Mesothelial cell of epicardium (in vitro differentiated cells): ENCODE measurements at places on chromosomes 11 and 22. TPM values are rescaled to one million over a fixed set of nuclear protein-coding genes. Genes with fewer than 3 reads are reported as not detected.

DNA sequence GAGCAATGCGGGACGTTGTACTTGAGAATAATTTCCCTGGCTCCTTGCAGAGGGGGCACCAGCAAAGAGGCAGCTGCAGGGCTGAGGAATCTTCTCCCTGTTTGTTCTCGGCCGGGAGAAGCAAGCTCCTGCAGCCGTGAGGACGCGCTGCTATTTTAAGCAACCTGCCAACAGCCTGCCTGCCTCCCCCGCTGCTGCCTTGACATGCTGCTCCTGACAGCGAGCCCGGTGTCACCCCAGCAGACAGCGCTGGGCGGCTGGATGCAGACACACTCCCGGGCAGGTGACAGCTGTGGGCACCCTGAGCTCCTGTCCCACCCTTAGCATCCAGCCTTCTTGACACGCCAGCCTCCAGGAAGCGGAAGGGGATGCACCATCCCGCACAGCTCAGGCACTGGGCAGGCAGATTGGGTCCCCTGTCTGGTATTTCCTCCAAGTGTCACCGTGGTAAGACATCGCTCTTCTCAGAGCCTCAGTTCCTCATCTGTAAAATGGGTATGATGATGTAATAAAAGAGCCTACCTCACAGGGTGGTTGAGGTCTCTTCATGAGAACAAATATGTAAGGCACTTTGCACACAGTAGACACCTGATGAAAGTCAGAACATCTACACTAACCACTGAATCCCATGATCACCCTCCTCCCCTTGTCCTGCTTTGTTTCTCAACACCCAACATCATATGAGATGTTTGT lies 530.6 kb downstream of the MN1 start:
- H3K36me3 ChIP-seq: no peaks in the 10 kb centered on the region
- no peak for DNase-seq
- peaks cover 13% of the 10 kb centered on the region for H3K27me3 ChIP-seq
- H3K4me3 ChIP-seq: no peak overlapping the region
- H3K27ac ChIP-seq: no peak overlapping the region

GRCh38 chr11:134384406-134384805 lies 27.6 kb downstream of the B3GAT1 start:
- H3K27me3 ChIP-seq: peaks cover 3% of the 10 kb centered on the region
- no peak overlapping the region for H3K27ac ChIP-seq
- no peak overlapping the region for H3K4me3 ChIP-seq

DNA sequence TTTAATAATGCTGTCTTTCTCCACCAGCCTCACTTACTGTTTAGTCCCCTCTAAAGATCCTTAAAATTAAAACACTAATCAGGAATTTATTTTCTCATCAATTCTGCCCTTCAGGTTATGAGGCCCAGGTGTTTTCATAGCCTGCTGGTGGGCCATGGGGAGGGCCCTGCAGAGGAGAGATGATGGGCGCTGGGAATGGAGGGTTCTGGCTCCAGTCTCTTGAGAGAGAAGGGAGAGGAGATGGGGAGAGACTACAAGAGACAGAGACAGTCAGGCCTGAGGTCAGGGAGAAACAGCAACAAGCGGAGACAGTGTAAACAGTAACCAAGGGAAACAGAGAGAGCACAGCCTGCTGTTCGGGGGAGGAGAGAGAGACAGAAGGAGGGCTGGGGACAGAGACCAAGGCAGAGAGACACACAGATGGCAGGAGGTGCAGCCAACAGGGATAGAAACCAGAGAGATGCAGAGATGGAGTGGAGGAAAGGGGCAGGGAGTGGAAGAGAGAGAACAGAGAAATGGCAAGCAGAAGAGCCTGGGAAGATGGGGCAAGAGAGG lies 187.3 kb upstream of the SYT13 start:
- no peak overlapping the region for H3K27ac ChIP-seq
- DNase-seq: no peak
- peaks cover 10% of the 10 kb centered on the region for H3K4me1 ChIP-seq
- H3K4me3 ChIP-seq: no peak overlapping the region

DNA sequence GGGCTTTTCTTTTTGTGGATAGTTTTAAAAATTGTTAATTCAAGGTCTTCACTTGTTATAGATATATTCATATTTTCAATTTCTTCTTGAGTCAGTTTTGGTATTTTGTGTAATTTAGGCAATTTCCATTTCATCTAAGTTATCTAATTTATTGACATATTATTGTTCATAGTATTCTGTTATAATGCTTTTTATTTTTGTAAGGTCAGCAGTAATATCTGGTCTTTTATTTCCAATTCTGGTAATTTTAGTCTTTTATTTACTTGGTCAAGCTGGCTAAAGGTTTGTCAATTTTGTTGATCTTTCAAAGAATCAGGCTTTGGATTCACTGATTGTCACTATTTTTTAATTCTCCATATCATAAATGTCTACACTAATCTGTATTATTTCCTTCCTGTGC lies 60.1 kb downstream of the HORMAD2 start:
- no peak overlapping the region for H3K27ac ChIP-seq
- no peak overlapping the region for H3K4me3 ChIP-seq
- peaks cover 7% of the 10 kb centered on the region for H3K36me3 ChIP-seq

- peaks cover 10% of the 10 kb centered on the region for H3K27me3 ChIP-seq
- H3K36me3 ChIP-seq: no peaks in the 10 kb centered on the region
- H3K27ac ChIP-seq: no peak overlapping the region
- no peaks in the 10 kb centered on the region for H3K4me1 ChIP-seq
- no peak overlapping the region for H3K4me3 ChIP-seq
Observed at GRCh38 chr11:83813296-83813695, 527.1 kb upstream of the CCDC90B start.

DNA sequence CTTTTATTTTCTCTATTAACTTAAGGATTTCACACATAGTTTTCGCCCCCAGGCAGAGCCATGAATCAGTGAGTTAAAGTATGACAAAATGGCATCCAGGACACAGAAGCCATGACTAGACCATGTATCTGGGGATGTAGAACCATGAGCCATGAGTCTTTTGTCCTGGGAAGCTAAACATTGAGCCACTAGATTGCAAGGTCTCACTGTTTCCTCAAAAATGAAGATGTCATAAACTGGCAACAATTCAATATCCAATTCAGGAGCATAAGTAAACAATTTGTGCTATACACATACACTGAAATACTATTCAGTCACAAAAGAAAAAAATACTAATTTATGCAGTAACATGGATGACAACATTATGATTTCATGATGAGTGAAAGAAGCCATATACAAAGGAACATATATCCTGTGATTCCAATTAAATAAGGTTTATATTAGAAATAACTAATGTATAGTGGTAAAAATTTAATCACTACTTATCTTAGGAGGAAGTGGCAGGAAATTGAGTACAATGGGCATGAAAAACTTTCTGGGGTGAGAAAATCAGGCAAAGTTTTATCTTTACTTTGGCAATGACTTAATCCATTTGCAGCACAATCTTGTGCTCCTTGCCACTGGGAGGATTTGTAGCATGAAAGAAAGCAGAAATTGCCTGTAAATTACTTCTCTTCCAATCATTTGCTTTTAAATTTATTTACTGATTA lies 28.5 kb upstream of the CARD16 start:
- H3K27ac ChIP-seq: no peak overlapping the region
- H3K36me3 ChIP-seq: no peaks in the 10 kb centered on the region
- DNase-seq: no peak
- no peak overlapping the region for H3K4me3 ChIP-seq
- peaks cover 5% of the 10 kb centered on the region for H3K4me1 ChIP-seq

DNA sequence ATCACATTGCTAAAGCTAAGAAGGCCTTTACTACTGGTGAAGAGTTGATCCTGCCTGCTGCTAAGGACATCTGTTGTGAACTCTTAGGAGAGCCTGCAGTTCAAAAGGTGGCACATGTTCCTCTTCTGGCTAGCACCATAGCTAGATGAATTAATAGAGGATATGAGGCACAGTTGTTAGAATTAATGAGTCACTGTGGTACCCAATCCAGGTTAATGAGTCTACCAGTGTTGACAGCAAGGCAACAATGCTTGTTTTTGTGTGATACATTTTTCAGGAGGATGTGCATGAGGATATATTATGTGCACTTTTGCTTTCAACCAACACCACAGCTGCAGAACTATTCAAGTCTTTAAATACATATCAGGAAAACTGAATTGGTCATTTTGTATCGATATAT lies 12.0 kb downstream of the C11orf58 start:
- peaks cover 58% of the 10 kb centered on the region for H3K36me3 ChIP-seq
- H3K4me1 ChIP-seq: no peaks in the 10 kb centered on the region

- H3K36me3 ChIP-seq: peaks cover 28% of the 10 kb centered on the region
- H3K4me1 ChIP-seq: no peaks in the 10 kb centered on the region
- H3K4me3 ChIP-seq: no peak overlapping the region
- no peak for DNase-seq
- no peak overlapping the region for H3K27ac ChIP-seq
Observed at GRCh38 chr11:46640036-46640788, 22.9 kb downstream of the ATG13 start.

- DNase-seq: no peak
- H3K36me3 ChIP-seq: no peaks in the 10 kb centered on the region
- H3K27ac ChIP-seq: no peak overlapping the region
Observed at GRCh38 chr11:116109228-116109627, 605.0 kb upstream of the CADM1 start.

DNA sequence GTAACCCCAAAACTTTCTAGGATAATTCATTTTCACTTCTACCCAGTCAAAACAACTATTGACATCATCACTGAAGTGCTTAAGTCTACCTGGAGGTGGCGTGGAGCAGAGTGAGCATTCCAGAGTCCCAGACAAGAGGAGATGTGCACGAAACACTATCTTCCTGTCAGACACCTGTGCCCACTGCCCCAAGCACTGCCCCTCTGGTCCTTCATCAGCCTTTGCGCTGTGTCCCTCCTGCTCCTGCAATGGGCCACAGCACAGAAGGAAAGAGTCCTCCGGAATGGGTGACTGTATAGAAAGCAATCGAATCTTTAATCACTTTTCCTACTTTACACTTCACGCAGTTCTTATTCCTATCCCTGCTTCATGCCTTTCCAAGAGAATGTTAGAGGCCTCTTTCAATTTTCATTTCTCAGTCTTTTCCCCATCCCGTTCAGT lies 512 bp upstream of the GRIA4 start:
- H3K27me3 ChIP-seq: peaks cover 29% of the 10 kb centered on the region
- no peak for DNase-seq
- H3K36me3 ChIP-seq: peaks cover 4% of the 10 kb centered on the region
- H3K4me3 ChIP-seq: peak overlapping the region; percentile 80
- peaks cover 37% of the 10 kb centered on the region for H3K4me1 ChIP-seq

GRCh38 chr11:86569109-86569508 lies 103.3 kb downstream of the ME3 start:
- no peak for DNase-seq
- no peaks in the 10 kb centered on the region for H3K36me3 ChIP-seq
- no peak overlapping the region for H3K27ac ChIP-seq
- no peak overlapping the region for H3K4me3 ChIP-seq

- H3K4me1 ChIP-seq: peaks cover 3% of the 10 kb centered on the region
- H3K27ac ChIP-seq: no peak overlapping the region
- H3K4me3 ChIP-seq: no peak overlapping the region
- H3K27me3 ChIP-seq: no peaks in the 10 kb centered on the region
- no peak for DNase-seq
Observed at GRCh38 chr11:90288212-90288821, 65.5 kb upstream of the CHORDC1 start.

DNA sequence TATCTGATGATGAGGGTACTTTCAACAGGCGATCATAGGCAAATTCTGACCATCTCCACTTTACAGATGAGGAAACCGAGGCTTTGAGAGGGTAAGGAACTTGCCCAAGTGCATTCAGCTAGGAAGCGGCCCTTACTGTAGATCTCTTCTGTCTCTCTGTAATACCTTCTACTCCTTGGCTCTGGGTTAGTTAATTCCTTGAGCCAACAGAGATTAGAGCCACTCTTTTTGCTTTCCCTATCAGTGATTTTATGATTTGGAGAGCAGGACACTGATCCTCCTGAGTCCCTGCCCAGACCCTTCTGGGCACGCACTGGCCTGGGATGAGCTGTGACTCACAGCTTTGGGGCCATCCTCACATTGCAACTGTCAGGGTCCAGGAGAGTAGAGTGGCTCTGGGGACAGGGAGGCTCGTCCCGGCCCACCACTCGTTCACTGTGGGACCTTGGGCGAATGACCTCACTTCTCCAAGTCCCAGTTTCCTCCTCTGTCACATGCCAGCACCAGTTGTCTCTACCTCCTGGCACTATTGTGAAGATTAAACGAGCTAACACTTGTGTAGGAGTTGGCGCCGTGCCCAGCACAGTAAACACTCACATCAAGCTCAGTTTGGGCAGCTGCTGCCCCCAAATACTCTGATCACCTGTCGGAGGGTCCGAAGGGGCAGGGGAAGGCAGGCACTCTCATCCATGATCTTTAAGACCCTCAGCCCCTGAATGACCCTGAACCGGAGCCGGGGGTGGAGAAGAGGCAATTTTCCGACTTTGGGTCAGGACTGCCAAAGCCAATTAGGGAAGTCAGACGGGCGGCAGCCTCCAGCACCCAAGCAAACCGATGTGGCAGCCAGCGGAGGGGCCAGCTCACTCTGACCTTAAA lies 235.0 kb downstream of the MIAT start:
- DNase-seq: no peak
- H3K4me3 ChIP-seq: no peak overlapping the region
- peaks cover 39% of the 10 kb centered on the region for H3K4me1 ChIP-seq
- no peaks in the 10 kb centered on the region for H3K36me3 ChIP-seq
- H3K27me3 ChIP-seq: peaks cover 1% of the 10 kb centered on the region

GRCh38 chr11:77208535-77208934 lies 80.5 kb downstream of the MYO7A start:
- H3K4me1 ChIP-seq: peaks cover 5% of the 10 kb centered on the region
- no peaks in the 10 kb centered on the region for H3K36me3 ChIP-seq
- no peak for DNase-seq
- no peak overlapping the region for H3K27ac ChIP-seq
- H3K27me3 ChIP-seq: no peaks in the 10 kb centered on the region

- no peaks in the 10 kb centered on the region for H3K27me3 ChIP-seq
- no peak overlapping the region for H3K4me3 ChIP-seq
- no peaks in the 10 kb centered on the region for H3K4me1 ChIP-seq
Observed at GRCh38 chr22:41273128-41273527, 12.9 kb downstream of the RANGAP1 start.

DNA sequence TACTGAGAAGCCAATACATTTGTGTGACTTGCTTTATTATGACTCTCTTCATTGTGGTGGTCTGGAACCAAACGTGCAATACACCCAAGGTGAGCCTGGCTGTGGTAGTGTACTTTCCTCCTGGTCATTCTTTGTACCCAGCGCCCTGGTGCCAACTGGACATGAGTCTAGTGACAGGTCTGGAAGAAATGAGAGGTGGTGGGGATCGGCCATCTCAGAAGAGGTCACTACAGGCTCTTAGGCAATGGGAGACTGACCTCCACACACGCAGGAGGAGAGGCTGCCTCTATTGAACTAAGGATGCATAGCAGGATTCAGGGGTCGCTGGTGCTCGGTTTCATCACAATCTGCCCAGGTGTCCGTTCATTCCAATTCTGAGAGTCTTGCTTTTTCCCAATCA lies 56.4 kb upstream of the RTL6 start:
- peaks cover 69% of the 10 kb centered on the region for H3K27me3 ChIP-seq
- H3K36me3 ChIP-seq: no peaks in the 10 kb centered on the region
- H3K27ac ChIP-seq: no peak overlapping the region
- H3K4me3 ChIP-seq: no peak overlapping the region
- peaks cover 6% of the 10 kb centered on the region for H3K4me1 ChIP-seq

- no peaks in the 10 kb centered on the region for H3K4me1 ChIP-seq
- no peak overlapping the region for H3K27ac ChIP-seq
- H3K36me3 ChIP-seq: no peaks in the 10 kb centered on the region
- DNase-seq: no peak
Observed at GRCh38 chr11:5285703-5286340, 15.9 kb downstream of the OR51B4 start.

Gene WNT11
- 22.5 to 24.1 TPM (median 22.8 TPM) in 3 replicates for total RNA-seq

Gene GCAT
- 9.8 to 13.2 TPM (median 12.5 TPM) in 3 replicates for total RNA-seq

Gene OR52E8
- total RNA-seq: not detected in 3 replicates

Gene RFPL2
- total RNA-seq: 0.36 to 0.53 TPM (median 0.40 TPM) in 3 replicates

Gene APOBEC3B
- total RNA-seq: 4.3 to 5.1 TPM (median 4.9 TPM) in 3 replicates

Gene PANX1
- total RNA-seq: 40.1 to 42.9 TPM (median 41.2 TPM) in 3 replicates

Gene OOSP2
- not detected in 3 replicates for total RNA-seq

Gene MYEOV
- 1.9 to 2.6 TPM (median 2.1 TPM) in 3 replicates for total RNA-seq

Gene MN1
- 46.3 to 49.6 TPM (median 47.8 TPM) in 3 replicates for total RNA-seq

Gene PAFAH1B2
- total RNA-seq: 95.0 to 98.6 TPM (median 97.3 TPM) in 3 replicates

Gene TMEM86A
- 6.6 to 7.9 TPM (median 7.4 TPM) in 3 replicates for total RNA-seq
